ENCODE measurements at places on chromosomes 2 and 18.

GRCh38 chr2:233422050-233422639, 67.9 kb downstream of the DGKD start:
- DNase-seq, result no peak

DNA sequence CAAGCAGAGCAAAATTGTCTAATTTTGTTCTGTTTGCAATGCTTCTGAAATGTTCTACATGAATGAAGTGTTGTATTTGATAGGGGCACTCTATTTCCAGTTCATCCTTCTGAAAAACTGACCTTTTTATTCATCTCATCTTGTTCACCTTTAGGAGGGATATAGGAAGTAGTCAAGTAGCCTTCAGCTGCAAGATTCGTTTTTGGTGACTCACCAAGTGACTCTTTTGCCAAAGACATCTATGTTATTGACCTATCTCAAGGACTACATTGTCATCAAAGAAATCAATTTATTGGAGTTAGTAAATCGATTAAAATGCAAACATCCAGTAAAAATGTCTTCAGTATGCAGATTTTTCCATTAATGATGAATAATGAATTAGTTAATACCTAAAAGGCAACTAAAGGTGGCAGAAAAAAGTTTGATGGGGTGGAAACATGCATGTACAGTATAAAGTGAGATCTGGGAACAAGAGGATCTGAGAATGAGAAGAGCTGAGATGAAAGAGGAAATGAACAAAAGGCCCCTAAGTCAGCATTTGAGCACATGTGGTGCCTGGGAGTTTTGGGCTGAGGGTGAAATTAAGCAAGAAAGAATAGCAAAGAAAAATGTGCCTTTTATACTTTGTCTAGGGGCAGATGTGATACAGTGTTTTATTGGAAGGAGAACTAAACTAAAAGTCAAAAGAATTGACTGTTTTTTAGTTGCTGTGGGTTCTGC, 255.1 kb upstream of the LINC00305 start:
- no peak for DNase-seq

DNA sequence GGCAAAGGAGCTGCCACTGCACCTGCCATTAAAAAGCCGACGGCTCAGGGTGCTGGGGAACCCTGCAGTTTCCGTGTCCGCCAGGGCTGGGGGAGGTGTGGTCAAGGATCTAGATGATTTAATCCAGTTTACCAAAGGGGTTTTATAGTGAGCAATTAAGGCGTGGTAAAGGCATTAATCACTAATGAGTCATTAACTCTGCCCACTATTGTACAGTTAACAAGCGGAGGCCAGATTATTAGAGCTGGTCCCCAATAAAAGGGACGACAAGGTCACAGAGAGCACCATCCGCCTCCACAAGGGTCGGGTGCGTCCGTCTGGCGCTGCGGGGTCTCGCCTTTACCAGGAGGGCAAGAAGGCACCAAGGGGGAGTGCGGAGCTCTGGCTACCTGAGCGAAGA, 9.6 kb downstream of the RAX start:
- no peak for DNase-seq

DNA sequence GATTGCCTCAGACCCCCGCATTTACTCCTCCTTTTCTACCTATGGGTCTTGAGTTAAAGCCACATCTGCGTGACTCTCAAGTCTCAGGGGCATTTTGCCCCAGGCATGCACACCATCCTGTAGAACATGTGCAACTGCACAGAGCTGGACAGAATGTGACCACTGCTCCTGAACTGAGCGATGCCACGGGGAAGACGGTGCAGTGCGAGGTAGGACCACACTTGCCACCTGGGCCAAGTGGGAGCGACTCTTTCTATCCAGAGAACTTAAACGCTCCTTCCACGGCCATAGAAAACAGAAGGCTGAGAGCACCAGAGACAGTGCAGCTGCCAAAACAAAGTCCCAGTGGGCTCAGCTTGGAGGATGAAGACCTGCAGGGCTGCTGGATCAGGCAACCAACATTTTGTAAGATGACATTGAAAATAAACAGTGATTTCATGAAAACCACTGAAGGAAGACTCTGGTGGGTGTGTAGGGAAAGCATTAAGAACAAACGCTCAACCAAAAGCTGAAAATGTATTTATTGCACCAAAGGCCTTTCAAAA, 149.0 kb upstream of the HDAC4 start:
- no peak for DNase-seq

DNA sequence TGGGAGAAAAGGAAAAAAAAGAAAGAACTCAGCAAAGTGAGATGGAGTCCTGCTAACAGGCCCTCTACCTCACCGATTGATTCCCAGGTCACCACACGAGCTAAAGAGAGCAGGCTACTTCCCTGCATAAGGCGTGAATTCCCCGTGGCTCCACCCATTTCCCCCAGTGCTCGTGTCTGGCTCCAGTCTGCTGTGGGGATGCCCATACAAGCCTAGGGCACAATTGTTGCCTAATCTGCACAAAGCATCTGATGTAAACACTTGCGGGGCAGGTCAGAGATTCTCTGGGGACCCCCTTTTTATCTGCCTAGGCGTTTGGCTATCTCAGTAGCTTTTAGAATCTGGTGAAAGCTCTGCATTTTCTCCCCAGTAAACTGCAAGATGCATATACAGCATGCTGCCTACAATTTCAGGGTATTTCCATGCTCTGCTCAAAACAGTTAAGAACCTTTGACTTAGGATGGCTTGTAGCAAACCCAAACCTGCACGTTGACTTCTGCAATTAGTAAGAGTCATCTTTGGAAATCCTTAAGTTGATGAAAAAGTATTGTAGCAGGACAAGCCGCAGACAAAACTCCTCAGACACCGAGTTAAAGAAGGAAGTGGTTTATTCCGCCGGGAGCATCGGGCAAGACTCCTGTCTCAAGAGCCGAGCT, 34.8 kb downstream of the MYO3B start:
- no peak for DNase-seq

DNA sequence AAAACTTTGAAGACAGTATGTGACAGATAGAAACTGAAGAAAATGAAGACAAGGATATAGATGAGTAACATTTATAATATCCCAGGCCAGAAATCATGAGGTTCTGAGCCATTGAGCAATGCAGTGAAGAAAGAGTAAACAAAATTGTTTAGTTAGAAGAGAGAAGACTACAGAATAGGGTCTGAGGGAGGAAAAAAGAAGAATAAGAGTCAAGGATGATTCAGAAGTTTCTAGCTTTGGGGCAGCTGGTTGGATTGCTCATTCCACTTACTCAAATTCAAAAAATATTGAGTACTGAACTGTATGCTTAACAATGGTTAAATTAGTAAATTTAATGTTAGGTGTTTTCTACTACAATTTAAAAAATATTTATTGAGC, 155.0 kb upstream of the OTX1 start:
- no peak for DNase-seq

DNA sequence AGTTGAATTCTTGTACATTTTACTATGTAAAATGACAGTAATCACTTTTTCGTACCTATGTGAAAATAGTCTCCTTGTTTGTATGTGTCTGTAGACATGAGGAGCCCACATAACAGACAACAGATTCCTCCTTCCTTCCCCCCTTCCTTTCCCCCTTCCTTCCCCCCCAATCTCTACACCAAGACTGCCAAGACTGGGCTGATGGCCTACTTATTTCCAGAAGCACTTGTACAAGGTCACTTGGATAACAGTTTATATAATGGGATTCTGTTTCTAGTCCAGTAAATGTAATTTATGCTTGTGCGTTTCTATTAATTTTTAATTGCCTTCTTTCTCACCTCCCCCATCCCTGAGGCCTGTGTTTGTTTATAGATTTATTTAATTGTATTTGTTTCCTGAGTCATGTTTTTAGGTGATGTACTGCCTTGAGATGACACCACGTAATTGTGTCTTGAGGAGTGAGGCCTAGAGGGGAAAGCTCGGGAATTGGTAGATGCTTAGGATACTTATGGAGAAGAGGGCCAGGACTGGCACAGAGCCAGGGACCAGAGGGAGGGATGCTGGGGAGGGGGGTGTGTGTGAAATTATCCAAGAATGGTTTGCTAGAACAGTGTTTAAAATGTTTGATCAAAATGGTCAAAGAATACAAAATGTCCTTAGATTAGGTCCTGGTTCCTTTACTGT, 12.3 kb downstream of the B3GNT2 start:
- no peak for DNase-seq

DNA sequence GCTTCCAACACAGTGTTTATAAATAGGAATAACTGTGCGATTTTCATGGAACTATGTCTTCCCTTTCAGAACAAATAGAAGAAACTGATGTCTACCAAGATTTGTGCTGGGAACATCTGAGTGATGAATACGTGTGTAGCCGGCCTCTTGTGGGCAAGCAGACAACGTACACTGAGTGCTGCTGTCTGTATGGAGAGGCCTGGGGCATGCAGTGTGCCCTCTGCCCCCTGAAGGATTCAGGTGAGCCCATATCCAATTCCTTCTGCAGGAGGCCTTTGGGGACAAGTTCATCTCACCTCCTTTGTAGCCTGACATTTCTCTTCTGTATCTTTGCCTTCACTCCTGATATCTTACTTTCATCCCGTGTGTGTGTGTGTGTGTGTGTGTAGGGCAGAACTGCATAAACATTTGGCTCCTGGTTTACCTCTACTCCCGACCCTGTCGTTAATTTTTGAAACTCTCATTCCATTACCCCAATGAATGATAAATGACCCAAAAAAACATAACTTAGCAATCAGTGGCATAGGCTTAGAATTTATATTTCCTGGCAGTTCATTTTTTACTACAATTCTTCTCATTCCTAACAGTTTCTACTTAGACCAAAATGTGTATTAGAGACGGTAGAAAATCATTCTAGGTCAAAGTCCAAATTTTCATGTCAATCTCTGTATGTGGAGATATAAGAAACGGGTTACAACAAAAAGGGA, 111.0 kb upstream of the RASGRP3 start:
- no peak for DNase-seq

DNA sequence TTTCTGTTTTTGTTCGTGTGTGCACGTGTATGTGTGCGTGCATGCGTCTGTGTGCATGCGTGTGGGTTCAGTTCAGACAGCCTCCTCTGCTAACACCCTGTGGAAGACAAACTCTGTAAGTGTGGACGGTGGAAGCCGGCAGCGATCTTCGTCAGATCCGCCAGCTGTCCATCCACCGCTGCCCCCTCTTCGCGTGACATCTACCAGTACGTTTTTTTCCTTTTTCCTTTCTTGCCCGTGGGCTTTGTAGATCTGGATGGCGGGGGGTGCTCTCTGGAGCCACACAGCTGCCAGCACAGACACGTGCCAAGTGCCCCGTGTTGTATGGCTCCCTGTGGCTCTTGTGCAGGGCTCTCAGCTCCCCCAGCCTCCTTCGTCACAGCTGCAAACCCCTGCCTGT, 32.3 kb downstream of the ITGB1BP1 start:
- no peak for DNase-seq

DNA sequence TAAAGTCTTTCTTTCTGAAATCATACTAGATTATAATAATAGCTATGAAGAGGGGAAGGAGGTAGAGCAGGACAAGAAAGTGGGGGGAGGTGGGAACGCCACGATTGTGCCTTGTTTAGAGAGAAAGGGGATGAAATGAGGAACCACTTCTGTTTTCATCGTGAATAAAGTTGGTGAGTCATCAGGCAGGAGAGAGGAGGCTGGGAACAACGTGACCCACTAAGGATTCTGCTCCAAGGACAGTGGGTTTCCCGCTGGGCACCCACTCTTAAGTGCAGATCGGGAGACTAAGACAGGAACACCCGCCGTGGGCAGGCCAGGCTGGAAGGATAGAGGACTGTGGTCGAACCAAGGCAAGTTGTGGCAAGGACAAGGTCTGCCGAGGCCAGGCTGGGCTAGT, 158.2 kb downstream of the L3MBTL4 start:
- no peak for DNase-seq

GRCh38 chr2:187986390-187987105, 305.1 kb upstream of the GULP1 start:
- no peak for DNase-seq
